ENCODE measurements at places on chromosomes 4 and X.
A peak's percentile ranks its signal among the peaks of the same experiment; 100 is the strongest.

DNA sequence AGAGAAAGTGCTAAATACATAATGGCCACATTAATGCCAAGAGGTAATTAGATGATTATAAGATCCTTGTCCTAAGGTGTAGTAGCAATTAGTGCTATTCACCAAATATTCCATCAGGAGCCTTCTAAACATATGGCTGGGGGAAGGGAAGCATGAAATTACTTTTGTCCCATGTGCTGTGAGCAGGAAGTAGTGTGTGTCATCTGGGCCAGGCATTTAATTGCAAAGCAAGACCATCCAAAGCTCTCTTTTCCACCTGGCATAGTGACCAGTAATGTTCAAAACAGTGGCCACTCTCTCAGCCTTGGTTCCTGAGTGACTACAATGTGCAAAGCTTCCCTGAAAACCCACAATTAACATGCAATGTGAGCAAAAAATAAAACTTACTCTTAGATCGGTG lies 144.2 kb upstream of the FAM241A start:
- no peak for DNase-seq

DNA sequence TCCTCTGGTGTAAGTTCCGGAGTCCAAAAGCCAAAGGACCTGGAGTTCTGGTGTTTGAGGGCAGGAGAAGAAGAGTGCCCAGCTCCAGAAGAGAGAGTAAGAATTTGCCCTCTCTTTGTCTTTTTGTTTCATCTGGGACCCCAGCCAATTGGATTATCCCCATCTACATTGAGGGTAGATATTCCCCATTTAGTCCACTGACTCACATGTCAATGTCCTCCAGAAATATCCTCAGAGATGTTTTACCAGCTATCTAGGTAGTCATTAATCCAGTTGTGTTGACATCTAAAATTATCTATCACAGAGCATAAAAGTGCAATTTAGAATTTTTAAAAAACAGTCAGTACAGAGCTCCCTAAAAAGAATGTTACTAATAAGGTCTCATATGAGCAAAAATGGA lies 132.9 kb upstream of the TMEM47 start:
- peak; percentile 37 for DNase-seq

DNA sequence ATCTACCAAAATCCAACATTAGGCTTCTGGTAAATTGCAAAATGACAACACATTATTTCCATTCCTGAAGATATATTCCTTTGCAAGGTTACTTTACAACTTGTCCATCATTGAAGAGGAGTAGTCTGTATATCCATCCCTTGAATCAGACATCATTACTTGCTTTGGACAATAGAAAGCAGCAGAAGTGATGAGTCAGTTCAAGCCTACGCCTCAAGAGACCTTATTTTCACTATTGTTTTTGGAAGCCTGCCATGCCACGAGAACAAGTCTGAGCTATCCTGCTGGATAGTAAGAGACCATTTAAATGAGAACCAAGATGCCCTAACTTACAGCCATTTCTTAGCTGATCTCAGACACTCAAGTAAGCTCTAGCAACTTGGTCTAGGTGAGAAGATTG lies 246.0 kb upstream of the HHIP start:
- peak; percentile 91 for DNase-seq

GRCh38 chr4:150578745-150579501 lies 3.0 kb upstream of the MAB21L2 start:
- DNase-seq = peak; percentile 46

DNA sequence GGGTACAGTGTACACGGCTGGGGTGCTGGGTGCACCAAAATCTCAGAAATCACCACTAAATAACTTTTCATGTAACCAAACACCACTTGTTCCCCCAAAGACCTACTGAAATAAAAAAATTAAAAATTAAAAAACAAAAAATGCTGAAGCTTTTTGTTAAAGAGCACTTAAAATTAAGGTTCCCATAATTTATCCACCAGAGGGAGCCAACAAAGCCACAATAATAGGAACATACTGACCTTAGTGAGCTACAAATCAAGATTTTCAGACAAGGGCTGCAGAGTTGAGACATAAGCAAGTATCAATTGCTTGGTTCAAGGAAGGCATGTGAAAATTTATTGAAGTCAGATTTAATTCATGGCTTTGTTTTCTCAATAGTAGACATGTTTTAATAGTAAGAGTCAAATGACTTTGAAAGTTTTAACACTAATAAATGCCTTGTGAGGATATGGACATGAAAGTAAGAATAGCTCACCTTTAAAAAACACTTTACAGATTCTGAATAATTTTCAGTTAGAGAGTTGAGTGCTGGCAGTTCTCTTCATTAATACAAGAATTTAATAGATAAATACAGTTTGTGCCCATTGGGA lies 43.0 kb upstream of the SCOC start:
- DNase-seq = peak; percentile 38

DNA sequence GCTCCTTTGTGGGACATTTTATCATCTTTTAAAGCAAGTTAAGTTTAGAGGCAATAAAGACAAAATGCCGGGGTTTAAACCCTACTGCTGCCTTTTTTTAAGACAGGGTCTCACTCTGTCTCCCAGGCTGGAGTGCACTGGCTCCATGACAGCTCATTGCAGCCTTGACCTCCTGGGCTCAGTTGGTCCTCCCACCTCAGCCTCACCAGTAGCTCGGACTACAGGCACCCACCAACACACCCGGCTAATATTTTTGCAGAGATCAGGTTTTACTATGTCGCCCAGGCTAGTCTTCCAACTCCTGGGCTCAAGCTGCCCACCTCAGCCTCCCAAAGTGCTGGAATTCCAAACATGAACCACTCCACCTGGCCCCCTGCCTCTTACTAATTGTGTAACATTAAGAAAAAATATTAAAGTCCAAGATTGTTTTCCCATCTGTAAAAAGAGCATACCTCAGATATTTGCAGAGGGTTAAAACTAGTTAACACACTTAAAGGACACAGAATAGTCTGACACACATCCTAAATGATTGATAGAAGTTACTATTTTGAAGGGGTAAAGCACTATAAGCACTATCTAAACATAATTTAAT lies 9.8 kb downstream of the HNRNPD start:
- DNase-seq = no peak

GRCh38 chrX:72297953-72298730 lies 7.6 kb downstream of the CITED1 start:
- no peak for DNase-seq

DNA sequence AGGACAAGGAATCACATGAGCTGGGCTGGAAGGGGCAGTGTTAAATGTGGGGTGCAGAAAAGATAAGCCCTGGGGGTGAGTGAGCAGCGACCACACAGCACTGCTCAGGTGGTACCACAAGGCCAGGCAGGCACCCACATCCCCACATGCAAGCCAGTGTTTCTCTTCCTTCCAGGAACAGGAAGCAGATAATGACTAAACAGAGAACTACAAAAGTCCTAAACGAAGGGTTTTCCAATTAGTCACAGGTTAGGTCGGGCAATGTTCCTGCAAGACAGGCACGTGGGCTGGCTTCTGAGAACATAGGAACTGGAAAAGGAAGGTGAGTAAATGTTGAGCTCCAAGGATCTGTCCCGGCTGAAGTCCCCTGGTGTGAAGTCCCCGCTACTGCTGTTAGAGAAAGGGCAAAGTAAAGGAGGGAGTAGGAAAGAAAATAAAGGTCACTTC lies 19.5 kb downstream of the RELL1 start:
- DNase-seq = peak; percentile 85

DNA sequence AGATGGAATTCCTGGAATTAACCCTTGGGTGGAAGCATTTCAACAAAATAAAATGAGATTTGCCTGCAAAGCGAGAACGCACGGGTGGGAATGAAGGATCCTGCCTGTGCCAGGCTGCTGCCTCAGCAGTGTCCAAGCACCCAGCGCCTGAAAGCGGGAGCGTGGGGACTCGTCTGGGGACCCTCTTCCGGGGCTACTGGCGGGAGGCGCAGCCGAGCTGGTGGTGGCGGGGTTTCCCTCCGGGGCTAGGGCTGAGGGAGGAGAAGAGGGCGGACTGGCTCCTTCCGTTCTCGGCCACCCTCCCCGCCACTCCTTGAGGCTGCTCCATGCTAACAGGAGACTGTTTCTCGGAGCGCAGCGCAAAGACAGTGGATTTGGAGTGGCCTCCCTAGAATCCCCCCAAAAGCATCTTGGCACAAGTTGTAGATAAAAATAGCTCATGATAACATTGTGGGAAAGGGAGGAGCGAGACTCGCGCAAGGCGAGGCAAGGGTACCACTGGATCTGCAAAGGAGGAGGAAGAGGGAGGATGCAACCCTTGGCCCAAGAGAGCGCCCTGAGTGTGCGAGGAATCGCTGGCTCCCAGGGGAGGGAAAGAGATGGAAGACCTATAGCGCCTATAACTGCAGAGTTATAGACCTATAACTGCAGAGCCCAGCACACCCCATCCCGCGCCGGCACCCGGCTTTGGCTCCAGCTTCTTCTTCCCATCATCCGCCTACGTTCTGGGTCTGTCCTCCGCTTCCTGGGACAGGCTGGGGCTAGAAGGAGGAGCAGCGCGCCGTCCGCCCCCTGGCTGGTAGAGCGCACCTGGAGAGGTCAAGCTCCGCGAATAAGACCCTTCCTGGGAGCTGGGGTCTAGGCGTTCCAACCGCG lies 1.3 kb downstream of the HS3ST1 start:
- DNase-seq = no peak

DNA sequence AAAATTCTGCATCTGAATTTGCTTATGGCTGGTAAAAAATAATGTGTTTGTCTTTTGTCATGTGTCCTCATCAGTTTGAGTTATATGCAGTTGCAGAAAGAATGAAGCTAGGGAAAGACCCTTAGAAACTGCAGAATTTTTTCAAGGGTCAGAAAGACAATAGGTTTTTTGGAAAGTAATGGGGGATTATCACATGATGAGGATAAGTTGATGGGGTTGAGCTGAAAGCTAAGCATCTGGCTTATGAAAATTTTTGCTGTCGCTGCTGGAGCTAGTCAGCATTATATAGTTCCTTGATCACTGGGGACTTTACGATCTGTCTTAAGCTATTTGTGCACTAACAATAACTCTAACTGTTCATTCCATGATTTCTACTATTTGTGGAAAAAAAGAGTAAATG lies 331.7 kb downstream of the PPARGC1A start:
- DNase-seq = no peak

DNA sequence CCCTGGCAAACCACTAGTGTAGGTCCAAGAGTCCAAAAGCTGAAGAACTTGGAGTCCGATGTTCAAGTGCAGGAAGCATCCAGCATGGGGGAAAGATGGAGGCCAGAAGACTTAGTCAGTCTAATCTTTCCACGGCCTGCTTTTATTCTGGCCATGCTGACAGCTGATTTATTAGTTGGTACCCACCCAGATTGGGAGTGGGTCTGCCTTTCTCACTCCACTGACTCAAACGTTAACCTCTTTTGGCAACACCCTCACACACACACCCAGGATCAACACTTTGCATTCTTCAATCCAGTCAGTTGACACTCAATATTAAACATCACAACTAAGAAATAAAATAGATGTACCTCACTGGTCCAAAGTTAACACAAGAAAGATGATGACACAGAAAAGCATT lies 134.8 kb upstream of the GABRA2 start:
- DNase-seq = no peak

GRCh38 chr4:65668201-65669089 lies 1.8 kb downstream of the EPHA5 start:
- DNase-seq = peak; percentile 28

- DNase-seq = no peak
These were observed 118.7 kb downstream of the TSPAN5 start for GRCh38 chr4:98539741-98540140.

DNA sequence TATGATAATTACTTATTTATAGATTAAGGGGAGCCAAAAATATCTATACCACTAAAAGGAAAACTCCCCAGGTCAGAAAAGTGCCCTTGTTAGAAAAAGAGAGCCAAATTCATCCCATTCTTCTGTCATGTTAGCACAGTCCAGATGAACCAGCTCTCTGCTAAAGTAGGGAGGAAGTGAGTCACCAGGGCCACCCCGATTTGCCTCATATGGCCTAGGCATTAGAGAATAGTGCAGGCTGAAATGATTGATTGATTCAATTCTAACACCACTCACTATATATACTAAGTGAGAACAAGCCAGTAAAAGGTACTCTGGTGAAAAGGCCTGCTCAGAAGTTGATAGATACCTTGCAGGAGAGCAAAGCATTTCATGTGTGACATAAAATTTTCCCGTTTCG lies 94.5 kb downstream of the SRPX start:
- DNase-seq = peak; percentile 5

DNA sequence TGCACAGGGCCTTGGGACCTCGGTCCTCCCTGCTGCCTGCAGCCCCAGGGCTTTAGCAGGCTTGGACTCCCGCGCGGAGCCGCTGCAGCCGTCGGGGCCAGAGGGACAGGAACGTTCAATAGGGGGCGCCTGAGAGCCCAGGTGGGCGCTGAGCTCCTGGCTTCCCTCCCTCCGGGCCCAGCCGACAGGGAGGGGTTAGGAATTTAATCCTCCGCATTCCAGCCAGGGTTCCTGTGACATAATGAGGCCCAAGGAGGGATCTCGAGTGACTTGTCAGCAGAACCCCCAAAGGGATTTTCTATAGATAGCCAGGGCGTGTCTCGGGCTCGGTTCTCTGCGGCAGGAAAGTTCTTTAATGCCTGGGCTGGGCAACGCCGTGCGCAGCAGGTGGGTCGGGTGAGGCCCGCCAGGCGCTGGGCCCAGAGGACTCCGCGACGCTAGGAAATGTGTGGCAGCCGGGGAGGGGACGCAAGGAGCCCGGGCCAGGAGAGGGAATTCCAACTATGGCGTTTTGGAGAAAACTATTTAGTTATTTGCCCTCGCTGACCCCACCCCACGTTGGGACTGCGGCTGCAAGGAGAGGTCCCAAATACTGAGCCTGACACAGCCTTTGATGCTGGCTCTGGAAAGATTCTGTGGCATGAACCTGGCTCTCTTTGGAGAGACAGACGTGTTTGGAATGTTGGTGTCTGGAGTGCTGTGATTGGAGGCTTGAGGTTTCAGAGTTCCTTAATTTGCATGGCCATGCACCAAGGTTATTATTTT lies 285.2 kb upstream of the GATB start:
- no peak for DNase-seq

GRCh38 chr4:165588534-165589315 lies 209.9 kb downstream of the CPE start:
- no peak for DNase-seq
